A172 (cell line): ENCODE measurements at places on chromosomes 13 and 19.

DNA sequence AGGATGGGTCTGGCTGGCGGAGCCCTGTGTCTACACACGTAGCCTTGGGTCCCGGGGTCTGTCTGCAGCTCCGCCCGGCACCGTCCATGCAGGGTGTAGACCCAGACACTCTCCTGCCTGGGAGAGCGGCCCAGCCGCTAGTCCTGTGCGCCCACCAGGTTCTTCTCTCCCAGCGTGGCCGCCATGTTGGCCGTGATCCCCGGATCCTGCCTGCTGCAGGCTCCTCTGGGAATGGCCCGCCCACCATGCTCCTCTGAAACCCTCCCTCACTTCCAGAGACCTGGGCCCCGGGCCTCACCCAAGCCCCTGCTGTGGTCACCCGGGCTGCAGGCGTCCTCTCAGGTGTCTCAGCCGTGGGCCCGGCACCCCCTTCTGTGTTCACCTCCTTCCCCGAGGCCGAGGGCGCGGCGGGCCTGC, 57.7 kb upstream of the MCF2L start:
- DNase-seq = no peak

GRCh38 chr19:32687681-32688080, 3.9 kb upstream of the NUDT19 start:
- no peak for DNase-seq

GRCh38 chr19:5644037-5644436, 21.2 kb downstream of the SAFB start:
- no peak for DNase-seq

- peak; percentile 58 for DNase-seq
These were observed 12.4 kb downstream of the NOSIP start for GRCh38 chr19:49567861-49568441.

GRCh38 chr13:43786472-43786765, 353 bp downstream of the ENOX1 start:
- no peak for DNase-seq
